ENCODE measurements at places on chromosomes 16 and 17. TPM values are rescaled to one million over a fixed set of nuclear protein-coding genes. Genes with fewer than 3 reads are reported as not detected.

DNA sequence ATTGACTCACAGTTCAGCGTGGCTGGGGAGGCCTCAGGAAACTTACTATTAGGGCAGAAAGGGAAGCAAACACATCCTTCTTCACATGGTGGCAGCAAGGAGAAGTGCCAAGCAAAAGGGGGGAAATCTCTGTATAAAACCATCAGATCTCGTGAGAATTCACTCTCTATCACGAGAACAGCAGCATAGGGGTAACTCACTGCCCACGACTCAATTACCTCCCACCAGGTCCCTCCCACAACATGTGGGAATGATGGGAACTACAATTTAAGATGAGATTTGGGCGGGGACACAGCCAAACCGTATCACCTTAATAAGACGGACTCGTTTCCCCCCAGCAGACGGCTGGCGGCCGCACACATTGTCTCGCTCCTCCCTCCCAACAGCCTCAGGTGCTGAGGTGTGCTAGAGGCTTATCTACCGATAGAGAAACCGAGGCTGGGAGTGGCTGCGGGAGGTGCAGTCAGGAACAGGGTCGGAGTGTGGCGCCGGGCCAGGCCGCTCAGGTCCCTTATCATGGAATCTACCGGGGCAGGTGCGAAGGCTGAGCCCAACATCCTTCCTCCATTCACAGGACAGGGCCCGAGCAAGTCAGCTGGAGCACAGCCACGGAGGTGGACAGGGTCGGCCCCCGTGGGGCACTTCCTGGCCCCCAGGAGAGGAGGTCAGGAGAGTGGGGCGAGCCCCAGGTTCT is 4.9 kb upstream of the ZG16B start:
- no peak for DNase-seq

DNA sequence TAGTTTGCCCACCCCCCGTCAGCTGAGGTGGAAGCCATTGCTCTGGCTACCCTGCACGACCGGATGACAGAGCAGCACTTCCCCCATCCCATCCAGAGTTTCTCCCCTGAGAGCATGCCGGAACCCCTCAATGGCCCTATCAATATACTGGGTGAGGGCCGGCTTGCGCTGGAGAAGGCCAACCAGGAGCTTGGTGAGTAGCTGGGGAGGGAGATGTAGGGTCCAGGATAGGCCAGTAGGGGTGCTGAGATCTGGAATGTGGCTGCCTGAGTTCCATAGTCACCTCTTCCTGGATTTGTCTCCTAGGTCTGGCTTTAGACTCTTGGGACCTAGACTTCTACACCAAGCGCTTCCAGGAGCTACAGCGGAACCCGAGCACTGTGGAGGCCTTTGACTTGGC is 6.4 kb downstream of the PFAS start:
- DNase-seq: no peak

Gene ZSCAN32
- 20.4 TPM for total RNA-seq

GRCh38 chr16:68668266-68668665 is 23.2 kb downstream of the CDH3 start:
- DNase-seq: no peak

Gene TMEM235
- not detected for total RNA-seq

DNA sequence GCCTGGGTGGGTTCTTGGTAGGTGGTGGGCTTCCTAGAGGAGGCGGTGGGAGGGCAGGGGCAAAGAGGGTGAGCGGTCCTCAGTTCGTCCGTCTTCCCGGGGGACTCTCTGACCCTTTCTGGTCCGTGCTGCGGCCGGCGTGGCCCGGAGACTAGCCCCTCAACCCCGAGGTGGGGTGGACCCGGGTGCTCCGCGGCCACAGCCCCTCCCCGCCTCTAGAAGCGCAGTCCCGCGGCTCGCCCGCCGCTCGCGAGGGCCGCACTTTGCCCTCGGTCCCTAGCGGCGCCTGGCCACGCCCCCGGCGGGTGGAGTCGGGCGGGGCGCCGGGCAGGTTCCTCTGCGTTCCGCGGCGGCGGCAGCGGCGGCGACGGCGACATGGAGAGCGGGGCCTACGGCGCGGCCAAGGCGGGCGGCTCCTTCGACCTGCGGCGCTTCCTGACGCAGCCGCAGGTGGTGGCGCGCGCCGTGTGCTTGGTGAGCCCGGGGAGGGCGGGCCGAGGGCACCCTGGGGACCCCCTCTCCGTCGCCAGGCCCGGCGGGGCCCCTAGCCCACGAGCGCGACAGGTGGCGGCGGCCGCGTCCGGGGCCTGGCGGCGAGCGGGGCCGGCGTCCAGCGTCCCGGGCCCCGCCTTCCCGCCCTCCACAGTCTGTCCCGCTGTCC is at the start of gene SYNGR2:
SYNGR2 (plus strand) TSS at position 340 of the 661 bp plus-strand sequence; CDS start at position 376, 36 bp downstream.
- DNase-seq: peak; percentile 78

DNA sequence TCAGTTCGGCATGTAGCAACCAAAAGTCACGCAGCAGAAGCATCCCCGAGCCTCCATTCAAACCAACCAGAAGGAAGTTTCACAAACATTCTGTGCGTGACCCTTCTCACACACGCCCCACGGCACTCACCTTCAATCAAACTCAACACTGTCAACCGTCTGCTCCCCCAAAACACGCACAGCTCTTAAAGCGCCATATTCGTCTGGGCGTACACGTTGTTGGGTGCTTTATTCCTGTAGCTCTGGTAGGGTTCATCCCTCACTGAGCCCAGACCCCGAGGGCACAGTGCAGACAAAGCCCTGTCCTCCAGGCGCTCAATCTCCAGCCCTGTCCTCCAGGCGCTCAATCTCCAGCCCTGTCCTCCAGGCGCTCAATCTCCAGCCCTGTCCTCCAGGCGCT is 2.2 kb downstream of the RAB40B start:
- DNase-seq: no peak

Gene NPIPB4
- total RNA-seq: 5.1 TPM

GRCh38 chr17:42655528-42655927 is 3.6 kb upstream of the TUBG2 start:
- no peak for DNase-seq

- peak; percentile 99 for DNase-seq
These were observed 13.5 kb upstream of the ITGB3 start for GRCh38 chr17:47239967-47240651.

GRCh38 chr17:50541716-50542688 is 5.0 kb upstream of the SPATA20 start:
- peak; percentile 89 for DNase-seq

Gene IL34
- 20.0 TPM for total RNA-seq

DNA sequence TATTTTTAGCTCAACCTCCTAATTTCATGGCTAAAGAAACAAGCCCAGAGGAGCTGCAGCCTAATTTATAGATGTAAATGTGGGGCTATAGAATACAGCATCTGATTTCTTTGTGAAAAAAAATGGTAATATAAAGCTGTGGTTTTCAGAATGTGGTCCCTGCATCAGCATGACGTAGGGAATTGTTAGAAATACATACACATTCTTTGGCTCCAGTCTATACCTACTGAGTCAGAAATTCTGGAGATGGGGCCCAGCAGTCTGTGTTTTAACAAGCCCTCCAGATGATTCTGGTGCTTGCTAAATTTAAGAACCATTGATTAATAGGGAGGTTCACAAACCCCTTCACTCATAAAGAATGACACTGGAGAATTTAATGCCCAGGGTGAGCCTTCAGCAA is 18.1 kb upstream of the MYH8 start:
- no peak for DNase-seq

DNA sequence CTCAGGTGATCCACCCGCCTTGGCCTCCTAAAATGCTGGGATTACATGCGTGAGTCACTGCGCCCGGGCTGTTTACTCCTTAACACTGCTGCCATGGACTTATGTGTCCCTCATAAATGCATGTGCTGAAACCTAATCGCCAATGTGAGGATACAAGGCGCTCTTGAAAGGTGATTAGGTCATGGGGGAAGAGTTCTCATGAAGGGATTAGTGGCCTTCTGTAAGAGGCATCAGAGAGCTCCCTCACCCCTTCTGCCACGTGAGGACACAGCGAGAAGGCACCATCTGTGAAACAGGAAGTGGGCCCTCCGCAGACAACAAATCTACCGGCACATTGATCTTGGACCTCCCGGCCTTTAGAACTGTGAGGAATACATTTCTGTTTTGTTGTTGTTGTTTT is 19.1 kb downstream of the ITPRIPL2 start:
- DNase-seq: no peak

- no peak for DNase-seq
These were observed 59.7 kb downstream of the SHISA6 start for GRCh38 chr17:11300738-11301137.

DNA sequence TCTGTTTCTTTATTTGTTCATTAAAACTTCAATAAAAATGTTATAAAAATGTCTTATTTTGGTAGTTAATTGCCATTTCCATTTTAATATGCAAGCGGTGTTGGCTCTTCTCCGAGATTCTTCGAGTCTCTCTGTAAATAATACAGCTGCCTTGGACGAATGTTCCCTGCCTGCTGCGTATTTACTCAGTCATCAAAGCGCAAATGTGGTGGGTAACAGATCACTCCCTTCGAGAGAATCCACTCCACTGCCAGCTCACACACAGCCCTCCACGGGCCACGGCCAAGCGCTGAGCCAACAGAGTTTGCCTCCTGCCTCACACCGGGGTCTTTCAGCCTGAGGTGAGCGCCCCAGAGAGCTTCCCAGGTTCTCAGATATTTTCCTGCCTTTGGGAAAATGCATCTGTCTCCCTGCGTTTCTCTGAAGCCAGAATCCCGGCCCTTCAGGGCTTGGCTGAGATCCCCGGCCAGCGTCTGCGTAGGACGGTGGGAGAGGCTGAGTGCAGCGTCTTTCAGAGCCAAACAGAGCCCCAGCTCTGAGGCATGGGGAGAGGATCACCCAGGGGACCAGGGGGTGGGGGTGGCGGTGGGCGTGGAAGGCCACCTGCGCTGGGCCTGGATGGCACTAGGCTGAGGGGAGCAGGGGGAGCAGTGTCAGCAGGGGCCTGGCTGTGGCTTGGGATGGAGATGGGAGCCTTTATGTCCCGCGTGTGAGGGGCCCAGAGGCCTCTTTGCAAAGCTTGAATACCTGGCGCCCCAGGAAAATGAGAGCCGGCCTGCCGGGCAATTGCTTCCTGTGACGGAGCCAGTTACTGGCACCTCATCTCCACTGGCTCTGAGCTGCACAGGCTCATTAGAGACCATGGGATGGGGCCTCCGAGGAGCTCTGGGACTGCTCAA is 248.7 kb downstream of the RBFOX3 start:
- no peak for DNase-seq

DNA sequence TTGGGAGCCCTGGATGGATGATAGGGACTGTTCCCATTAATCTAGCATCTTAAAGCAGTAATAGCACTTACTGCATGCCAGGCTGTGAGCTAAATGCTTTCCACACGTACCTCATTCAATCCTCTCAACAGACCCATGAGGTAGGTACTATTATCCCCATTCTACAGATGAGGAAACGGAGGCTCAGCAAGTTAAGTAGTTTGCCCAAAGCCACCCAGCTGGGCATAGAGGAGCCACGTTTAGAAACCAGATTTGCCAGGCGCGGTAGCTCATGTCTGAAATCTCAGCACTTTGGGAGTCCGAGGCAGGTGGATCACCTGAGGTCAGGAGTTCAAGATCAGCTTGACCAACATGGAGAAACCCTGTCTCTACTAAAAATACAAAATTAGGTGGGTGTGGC is 2.0 kb upstream of the RAI1 start:
- no peak for DNase-seq

DNA sequence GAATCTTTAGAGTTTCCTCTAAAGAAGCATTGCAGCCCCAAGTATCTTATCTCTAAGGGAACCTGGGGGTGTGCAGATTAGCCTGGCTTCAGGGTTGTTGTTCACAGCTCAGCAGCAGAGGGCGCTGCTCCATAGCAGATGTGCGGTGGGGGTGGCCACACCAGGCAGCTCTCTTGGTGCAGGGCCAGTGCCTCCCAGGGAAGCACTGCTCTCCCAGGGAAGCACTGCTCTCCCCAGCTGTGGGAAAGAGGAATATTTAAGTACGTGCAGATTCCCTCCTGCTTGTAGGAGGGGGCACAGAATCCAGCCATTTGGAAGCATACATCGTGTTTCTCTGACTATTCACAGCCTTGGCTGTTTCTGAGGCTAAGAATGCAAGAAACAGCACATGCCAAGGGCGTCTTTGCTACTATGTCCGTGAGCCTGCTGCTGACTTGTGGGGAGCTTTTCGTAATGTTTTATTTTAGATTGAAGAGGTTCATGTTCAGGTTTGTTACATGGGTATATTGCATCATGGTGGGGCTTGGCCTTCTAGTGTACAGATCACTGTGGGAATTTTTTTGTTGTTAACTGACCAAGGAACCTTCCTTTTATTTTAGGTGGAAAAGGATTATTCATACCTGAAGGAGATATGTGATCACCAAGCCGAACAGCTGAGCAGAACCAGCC is 217.8 kb downstream of the SPECC1 start:
- peak; percentile 87 for DNase-seq

Gene ARHGAP44
- total RNA-seq: 0.36 TPM

Gene XPO6
- 62.5 TPM for total RNA-seq

Gene MARCHF10
- not detected for total RNA-seq

Gene NACA2
- total RNA-seq: not detected

GRCh38 chr16:16938009-16938408 is 532.8 kb downstream of the XYLT1 start:
- DNase-seq: no peak

Gene GNAO1
- total RNA-seq: not detected

GRCh38 chr17:75557852-75558665 is 29.5 kb upstream of the MYO15B start:
- no peak for DNase-seq

Gene AATK
- 0.94 TPM for total RNA-seq

Gene TANC2
- total RNA-seq: 21.4 TPM

DNA sequence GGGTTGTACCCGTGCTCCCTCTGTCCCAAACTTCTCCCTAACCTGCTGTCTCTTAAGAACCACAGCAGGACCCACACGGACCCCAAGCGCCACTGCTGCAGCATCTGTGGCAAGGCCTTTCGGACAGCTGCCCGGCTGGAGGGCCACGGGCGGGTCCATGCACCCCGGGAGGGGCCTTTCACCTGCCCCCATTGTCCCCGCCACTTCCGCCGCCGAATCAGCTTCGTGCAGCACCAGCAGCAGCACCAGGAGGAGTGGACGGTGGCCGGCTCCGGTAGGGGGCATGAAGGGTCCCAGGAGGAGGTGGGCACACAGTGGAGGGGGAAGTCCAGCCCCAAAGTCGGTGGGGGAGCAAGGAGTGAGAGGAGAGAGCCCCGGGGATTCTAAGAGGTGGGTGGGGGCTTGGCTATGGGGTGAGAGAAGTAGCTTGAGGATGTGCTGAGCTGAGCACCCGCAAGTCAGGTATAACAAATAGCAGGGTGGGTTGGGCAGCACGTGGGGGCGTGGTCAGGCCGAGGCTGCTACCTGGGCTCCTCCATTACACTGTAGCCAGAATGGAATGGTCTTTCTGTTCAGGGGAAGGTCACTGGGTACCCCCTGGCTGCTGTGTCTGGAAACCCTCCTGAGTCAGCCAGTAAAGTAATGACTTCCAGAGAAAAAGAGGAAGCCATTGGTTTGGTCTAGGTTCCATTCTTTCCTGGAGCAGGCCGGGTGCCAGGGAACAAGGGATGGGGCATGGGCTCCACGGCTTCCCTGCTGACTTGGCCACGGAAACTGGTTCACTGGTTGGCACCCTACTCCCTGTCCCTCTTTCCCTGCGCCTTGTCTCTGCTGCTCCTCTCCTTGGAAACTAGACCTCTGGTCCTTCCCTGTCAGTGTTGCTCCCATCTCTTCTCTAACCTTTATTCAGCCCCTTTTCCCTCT is 7.1 kb downstream of the PRSS53 start:
- no peak for DNase-seq

Data from myocyte (in vitro differentiated cells).